ENCODE measurements at places on chromosomes 4 and X.
A peak's percentile ranks its signal among the peaks of the same experiment; 100 is the strongest.

DNA sequence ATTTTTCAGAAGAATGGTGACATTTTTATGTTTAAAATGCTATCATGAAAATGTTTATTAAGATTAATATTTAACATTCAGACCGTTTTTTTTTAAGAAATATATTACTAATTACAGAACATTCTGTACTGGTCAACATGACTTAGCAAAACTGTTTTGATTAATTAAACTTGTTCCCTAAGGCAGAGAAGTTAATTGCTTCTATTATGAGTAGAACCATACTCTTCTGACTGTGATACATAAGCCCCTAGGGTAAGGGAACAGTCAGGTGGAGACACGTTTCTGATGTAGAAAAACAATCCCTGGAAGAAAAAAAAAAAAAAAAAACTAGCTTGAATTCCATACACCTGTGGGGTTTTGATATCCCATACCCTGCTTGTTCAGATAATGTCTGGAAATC, 97.4 kb downstream of the GPM6A start:
- H3K4me1 ChIP-seq, result no peaks in the 10 kb centered on the region
- H3K36me3 ChIP-seq, result no peaks in the 10 kb centered on the region
- no peaks in the 10 kb centered on the region for H3K27me3 ChIP-seq
- no peak for DNase-seq
- no peak overlapping the region for H3K27ac ChIP-seq
- no peak overlapping the region for H3K4me3 ChIP-seq

GRCh38 chrX:130176354-130176776, 4.6 kb downstream of the RAB33A start:
- peak overlapping the region; percentile 49 for H3K4me3 ChIP-seq
- H3K36me3 ChIP-seq, result peaks cover 24% of the 10 kb centered on the region
- peak overlapping the region; percentile 82 for H3K27ac ChIP-seq
- no peak for DNase-seq

- DNase-seq, result no peak
- peaks cover 5% of the 10 kb centered on the region for H3K4me1 ChIP-seq
- peaks cover 4% of the 10 kb centered on the region for H3K36me3 ChIP-seq
These were observed 10.8 kb downstream of the ARX start for GRCh38 chrX:25005034-25005381.

DNA sequence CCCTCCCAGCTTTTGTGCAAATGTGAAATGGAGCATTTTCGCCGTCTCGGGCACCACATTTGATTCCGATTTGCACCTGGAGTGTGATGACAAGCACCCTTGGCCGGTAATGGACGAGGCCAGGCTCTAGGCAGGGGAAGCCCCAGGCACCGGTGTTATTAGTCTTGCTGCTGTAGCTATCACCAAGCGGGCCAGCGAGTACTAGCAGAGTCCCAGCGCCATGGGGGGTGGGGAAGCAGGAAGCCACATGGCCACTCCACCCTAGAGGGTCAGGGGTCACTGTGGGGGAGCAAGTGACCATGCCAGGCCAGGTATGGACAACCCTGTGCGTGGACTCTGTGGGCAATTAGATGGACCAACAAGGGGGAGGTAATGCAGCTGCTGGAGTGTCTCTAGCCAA, 88.8 kb downstream of the CPZ start:
- H3K36me3 ChIP-seq, result no peaks in the 10 kb centered on the region
- H3K27me3 ChIP-seq, result peaks cover 3% of the 10 kb centered on the region
- H3K4me3 ChIP-seq, result no peak overlapping the region
- H3K27ac ChIP-seq, result no peak overlapping the region
- no peaks in the 10 kb centered on the region for H3K4me1 ChIP-seq

GRCh38 chrX:103774070-103774642, 2.5 kb upstream of the PLP1 start:
- no peak overlapping the region for H3K4me3 ChIP-seq
- no peaks in the 10 kb centered on the region for H3K4me1 ChIP-seq
- H3K36me3 ChIP-seq, result no peaks in the 10 kb centered on the region
- peaks cover 10% of the 10 kb centered on the region for H3K27me3 ChIP-seq
- no peak for DNase-seq
- H3K27ac ChIP-seq, result no peak overlapping the region

GRCh38 chr4:38396845-38397547, 267.0 kb upstream of the KLF3 start:
- no peaks in the 10 kb centered on the region for H3K4me1 ChIP-seq
- DNase-seq, result no peak
- H3K36me3 ChIP-seq, result peaks cover 2% of the 10 kb centered on the region
- no peaks in the 10 kb centered on the region for H3K27me3 ChIP-seq
- no peak overlapping the region for H3K4me3 ChIP-seq

DNA sequence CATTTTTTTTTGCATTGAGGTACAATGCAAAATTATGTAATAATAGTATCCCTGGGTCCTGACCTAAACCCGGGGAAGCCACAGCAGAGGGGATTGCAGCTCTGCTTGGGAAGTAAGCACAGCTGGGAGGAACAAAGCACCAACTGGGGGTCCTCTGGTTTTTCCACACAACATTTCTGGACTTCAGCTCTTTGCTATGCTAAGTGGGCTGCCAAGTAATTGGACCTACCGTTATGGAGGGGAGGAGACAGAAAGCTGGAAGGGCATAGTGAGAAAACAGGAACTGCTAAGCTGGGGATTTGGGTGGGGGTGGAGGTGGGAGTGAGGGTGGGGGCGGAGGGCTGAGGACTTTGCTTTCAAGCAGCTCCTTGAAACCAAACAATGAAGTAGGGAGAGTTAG, 183.3 kb downstream of the ZIC3 start:
- no peak overlapping the region for H3K27ac ChIP-seq
- no peak overlapping the region for H3K4me3 ChIP-seq
- H3K27me3 ChIP-seq, result no peaks in the 10 kb centered on the region
- no peak for DNase-seq

DNA sequence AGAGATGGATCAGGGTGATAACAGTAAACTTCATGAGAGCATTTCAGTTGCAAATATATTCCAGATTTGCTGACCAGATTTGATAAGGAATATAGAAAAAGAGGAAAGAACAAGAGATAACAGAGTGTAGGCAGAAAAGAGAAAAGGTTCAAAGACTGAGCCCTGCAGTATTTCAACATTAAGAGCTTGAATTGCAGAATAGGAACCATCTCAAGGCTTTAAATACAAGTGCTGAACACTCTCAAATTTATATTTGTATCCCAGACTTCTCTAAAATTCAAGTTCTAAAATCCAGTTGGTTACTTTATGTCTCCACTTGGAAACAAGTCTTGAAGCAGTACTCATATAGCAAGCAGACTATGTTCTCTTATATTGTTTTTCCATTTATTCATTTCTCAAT, 9.7 kb upstream of the MYOZ2 start:
- H3K4me1 ChIP-seq, result peaks cover 7% of the 10 kb centered on the region
- H3K27me3 ChIP-seq, result no peaks in the 10 kb centered on the region
- DNase-seq, result no peak
- H3K4me3 ChIP-seq, result no peak overlapping the region
- no peaks in the 10 kb centered on the region for H3K36me3 ChIP-seq

- H3K36me3 ChIP-seq, result no peaks in the 10 kb centered on the region
- H3K4me1 ChIP-seq, result peaks cover 5% of the 10 kb centered on the region
- no peak for DNase-seq
These were observed 19.9 kb upstream of the ZIC3 start for GRCh38 chrX:137545711-137546651.

GRCh38 chrX:105553118-105553517, 269.2 kb upstream of the NRK start:
- H3K4me3 ChIP-seq, result no peak overlapping the region
- no peaks in the 10 kb centered on the region for H3K27me3 ChIP-seq
- no peaks in the 10 kb centered on the region for H3K4me1 ChIP-seq
- H3K27ac ChIP-seq, result no peak overlapping the region
- H3K36me3 ChIP-seq, result no peaks in the 10 kb centered on the region
- DNase-seq, result no peak

DNA sequence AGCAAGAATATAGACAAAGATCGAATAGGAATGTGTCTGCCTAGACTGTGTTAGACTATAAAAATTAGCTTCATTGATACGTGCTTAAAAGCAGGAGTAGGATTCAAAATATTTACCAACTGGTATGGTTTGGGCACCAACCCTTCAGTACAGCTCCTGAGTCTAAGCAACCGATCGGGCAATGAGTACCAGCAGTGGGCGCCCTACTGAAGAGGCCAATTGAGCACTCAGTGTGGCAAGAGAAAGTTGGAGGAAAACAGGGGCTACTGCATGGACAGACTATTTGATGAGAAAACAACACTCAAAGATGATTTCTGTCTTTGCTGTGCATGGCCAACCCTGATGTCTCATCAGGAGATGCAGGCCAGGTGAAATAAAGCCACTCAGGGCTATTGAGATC, 176.0 kb upstream of the NWD2 start:
- peaks cover 5% of the 10 kb centered on the region for H3K4me1 ChIP-seq
- no peaks in the 10 kb centered on the region for H3K36me3 ChIP-seq
- no peak overlapping the region for H3K27ac ChIP-seq
- no peak overlapping the region for H3K4me3 ChIP-seq

DNA sequence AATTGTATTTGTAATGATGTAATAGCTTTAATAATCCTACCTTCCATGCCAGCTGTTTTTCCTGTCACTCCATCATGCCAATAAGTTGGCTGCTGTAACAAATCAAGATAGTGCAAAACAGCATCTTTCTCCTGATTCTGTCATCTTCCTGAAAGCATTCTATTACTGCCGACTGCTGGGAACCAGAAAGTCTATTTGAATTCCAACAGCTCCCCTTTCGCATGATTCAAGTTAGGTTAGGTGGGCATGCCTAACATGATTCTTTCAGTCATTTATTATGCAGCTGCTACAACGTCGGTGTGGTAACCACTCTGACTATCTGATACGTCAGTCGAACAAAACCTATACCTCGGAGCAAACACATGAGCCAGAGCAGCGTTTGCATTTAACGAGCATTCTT, 127.9 kb upstream of the DMD start:
- H3K27ac ChIP-seq, result no peak overlapping the region
- DNase-seq, result no peak
- no peaks in the 10 kb centered on the region for H3K27me3 ChIP-seq
- H3K36me3 ChIP-seq, result no peaks in the 10 kb centered on the region

DNA sequence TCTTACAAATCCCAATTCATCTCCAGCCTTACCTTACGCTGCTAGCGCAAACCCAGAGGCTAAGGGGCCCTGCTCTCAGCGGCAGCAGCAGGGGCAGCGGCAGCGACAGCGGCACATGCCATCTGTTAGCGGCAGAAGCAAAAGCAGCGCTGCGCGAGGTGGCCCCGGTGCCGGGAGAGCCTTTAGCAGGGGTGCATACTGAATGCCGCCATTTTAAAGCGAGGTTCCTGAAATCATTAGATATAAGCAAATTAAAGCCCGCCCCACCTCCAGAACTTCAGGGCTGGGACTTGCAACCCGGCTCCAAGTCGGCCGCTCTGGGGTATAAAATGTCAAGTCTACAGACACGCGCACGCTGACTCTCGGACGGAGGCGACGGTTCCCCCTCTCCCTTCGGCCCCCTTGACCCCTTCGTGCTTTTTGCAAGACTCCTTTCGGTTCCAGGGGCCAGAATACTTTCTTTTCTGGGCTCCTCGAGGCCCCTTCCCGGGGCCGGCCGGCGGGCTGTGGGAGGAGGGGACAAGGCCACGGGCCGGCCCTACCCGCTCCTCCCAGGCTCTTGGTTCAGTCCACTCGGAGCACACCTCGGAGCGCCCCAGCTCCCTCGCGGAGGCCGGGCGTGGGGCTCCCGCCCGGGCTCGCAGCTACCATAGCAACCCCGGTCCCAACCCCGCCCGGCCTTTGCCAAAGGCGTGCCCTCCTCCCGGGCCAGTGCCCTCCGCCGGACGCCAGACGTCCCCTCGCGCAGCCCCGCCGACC, at the start of gene MBNL3:
MBNL3 (minus strand) TSS at position 220 of the 759 bp plus-strand sequence. CDS start 49,427 bp downstream, outside the sequence.
- H3K36me3 ChIP-seq, result no peaks in the 10 kb centered on the region
- H3K4me1 ChIP-seq, result peaks cover 42% of the 10 kb centered on the region
- H3K27ac ChIP-seq, result peak within 1 kb of the TSS; percentile 98
- DNase-seq, result peak; percentile 76
- peak within 1 kb of the TSS; percentile 86 for H3K4me3 ChIP-seq
- H3K27me3 ChIP-seq, result no peaks in the 10 kb centered on the region

DNA sequence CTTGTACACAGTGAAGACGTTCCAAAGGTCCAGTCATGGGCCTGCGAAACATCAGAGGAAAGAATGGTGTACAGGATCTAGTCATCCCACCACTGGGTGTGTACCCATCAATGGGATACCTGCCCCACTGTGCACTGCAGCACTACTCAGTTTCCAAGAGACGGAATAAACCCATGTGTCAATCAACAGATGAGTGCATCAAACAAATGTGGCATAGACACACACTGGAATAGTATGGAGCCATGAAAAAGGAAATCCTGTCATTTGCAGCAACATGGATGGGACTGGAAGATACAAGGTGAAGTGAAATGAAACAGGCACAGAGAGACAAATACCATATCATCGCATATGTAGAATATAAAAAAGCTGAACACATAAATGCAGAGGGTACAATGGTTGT, 48.0 kb downstream of the DHRSX start:
- DNase-seq, result no peak
- H3K4me1 ChIP-seq, result no peaks in the 10 kb centered on the region
- peaks cover 23% of the 10 kb centered on the region for H3K36me3 ChIP-seq

- H3K36me3 ChIP-seq, result peaks cover 28% of the 10 kb centered on the region
- no peaks in the 10 kb centered on the region for H3K27me3 ChIP-seq
- H3K4me1 ChIP-seq, result peaks cover 4% of the 10 kb centered on the region
- no peak overlapping the region for H3K27ac ChIP-seq
- no peak overlapping the region for H3K4me3 ChIP-seq
These were observed 12.8 kb downstream of the PCGF3 start for GRCh38 chr4:718460-718859.

DNA sequence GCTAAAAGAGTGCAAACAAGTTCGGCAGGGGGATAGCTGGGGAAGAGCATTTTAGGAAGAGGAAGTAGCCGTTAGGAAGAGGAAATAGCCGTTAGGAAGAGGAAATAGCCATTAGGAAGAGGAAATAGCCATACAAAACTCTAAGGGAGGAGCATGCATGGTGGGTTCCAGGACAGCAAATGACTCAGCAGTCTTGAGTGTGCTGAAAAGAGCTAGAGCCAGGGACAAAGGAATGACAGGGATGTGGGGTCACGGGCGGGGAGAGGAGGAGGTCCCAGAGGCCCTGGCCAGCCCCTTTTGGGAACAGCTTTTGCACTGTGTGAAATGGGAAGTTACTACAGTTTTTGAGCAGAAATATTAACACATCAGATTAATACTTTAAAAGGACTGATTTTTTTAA, 882.6 kb downstream of the TRIML1 start:
- H3K27ac ChIP-seq, result no peak overlapping the region
- H3K27me3 ChIP-seq, result no peaks in the 10 kb centered on the region
- H3K36me3 ChIP-seq, result no peaks in the 10 kb centered on the region
- no peaks in the 10 kb centered on the region for H3K4me1 ChIP-seq
- H3K4me3 ChIP-seq, result no peak overlapping the region

DNA sequence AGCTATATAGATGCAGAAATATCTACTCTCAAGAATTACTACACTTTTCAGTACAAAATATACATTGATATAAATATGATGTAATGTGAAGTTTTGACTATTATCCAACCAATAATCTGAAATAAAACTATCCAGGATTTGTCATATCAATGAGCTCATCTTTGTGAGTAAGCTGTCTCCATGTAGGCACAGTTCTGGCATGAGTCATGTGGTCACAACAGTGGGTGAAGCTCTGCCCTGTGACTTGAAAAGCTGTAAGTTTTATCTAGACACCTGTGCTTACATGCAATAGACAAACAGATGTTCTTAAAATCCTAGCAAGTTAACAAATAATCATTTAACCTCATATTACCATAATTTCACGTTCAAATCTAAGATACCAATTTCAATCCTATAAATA, 192.7 kb downstream of the GABRG1 start:
- no peaks in the 10 kb centered on the region for H3K27me3 ChIP-seq
- no peak overlapping the region for H3K4me3 ChIP-seq
- DNase-seq, result no peak

- DNase-seq, result no peak
- H3K4me3 ChIP-seq, result no peak overlapping the region
- no peaks in the 10 kb centered on the region for H3K4me1 ChIP-seq
- no peaks in the 10 kb centered on the region for H3K27me3 ChIP-seq
- no peaks in the 10 kb centered on the region for H3K36me3 ChIP-seq
These were observed 33.3 kb upstream of the TLL1 start for GRCh38 chr4:165839615-165840333.
